ENCODE measurements at places on chromosomes 12 and 14.

- no peak for DNase-seq
These were observed 17.0 kb upstream of the TAS2R14 start for GRCh38 chr12:10956085-10956484.

DNA sequence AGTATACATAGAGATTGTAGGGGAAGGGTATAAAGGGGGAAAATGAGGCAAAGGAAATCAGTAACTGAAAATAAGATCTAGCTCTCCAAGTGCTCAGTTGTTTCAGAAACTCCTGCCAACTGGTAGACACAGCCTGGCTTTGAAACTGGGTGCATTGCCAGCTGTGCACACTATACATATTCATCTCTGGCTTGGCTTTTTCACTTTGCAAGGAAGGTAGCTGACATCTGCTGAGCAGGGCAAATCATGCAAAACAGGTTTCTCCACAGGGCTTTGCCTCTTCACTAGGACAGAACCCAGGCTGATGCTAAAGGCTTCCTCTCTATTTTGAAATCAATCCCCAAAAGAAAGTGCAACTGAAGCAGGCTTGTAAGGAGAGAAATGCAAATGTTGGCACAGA is 101.5 kb downstream of the HELB start:
- no peak for DNase-seq

DNA sequence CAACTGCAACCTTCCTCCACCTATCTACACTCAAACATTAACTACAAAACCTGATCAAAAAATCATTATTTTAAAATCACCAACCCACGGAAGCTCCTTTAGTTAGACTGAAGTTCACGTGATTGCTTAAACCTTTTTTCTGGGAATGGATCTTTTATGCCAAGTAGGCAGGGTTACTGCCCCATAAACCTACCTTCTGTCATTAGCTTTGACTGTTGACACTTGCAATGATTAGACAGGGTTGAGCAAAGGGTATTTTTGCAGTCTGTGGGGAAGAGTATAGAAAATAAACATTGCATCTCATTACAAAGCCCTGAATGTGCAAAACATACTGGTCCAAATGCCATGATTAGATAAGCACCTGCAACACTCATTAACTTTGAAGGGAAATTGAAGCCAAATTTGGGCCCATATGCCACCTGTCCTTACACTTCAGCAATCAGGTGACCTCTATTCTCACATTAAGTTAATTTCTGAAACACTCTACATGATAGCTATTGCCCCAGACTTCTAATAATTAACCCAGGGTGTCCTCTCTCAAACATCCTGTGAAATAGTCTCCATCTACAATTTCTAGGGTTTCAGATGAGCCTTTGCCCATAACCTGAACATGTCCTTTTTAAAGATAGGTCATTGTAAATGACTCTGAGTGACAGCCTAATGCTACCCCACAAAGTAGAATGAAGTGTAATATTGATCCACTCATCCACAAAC is 156.0 kb upstream of the PLEKHG7 start:
- no peak for DNase-seq

DNA sequence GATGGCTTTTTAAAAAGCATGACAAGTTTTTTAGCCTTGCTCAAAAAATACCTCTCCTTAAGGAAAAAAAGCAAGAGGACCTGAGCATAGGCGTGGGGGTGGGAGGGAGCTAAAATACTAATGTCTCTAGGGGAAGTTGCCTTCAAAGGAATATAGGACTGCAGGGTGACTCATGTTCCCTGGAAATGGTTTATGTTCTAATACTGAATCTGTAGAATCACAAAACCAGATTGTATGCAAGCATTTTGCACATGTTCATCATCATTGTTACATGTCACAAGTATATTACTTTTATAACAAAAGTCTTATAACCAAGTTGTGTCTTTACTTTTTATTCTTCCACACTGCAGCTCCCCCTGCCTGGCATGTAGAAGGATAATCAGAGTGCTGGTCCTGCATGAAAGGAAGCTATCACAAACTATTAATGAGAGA is 36.6 kb downstream of the GPR135 start:
- no peak for DNase-seq

DNA sequence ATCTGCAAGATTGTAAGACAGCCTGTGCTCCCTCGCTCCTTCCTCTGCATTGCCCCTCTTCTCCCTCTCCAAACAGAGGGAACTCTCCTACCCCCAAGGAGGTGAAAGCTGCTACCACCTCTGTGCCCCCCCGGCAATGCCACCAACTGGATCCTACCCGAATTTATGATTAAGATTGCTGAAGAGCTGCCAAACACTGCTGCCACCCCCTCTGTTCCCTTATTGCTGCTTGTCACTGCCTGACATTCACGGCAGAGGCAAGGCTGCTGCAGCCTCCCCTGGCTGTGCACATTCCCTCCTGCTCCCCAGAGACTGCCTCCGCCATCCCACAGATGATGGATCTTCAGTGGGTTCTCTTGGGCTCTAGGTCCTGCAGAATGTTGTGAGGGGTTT is 37.4 kb downstream of the DAD1 start:
- no peak for DNase-seq

All from stimulated activated CD4-positive, alpha-beta T cell treated with anti-CD3 and anti-CD28 coated beads, Interleukin-1b, Interleukin-23, amount 100 ng/mL, for 1 hour (primary cell).